ENCODE measurements at places on chromosomes 4 and X.

DNA sequence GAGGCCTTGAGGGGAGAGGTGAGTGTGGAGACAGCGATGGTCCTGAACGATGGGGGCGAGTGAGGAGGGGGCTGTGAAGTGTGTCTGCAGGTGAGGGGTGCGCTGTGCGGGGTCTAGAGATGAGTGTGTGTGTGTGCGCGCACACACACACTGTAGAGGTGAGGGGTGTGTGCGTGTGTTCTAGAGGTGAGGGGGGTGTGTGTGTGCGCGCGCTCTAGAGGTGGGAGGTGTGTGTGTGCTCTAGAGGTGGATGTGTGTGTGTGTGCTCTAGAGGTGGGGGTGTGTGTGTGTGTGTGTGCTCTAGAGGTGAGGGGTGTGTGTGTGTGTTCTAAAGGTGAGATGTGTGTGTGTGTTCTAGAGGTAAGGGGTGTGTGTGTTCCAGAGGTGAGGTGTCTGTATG lies 574 bp downstream of the BST1 start:
- no peak for DNase-seq

DNA sequence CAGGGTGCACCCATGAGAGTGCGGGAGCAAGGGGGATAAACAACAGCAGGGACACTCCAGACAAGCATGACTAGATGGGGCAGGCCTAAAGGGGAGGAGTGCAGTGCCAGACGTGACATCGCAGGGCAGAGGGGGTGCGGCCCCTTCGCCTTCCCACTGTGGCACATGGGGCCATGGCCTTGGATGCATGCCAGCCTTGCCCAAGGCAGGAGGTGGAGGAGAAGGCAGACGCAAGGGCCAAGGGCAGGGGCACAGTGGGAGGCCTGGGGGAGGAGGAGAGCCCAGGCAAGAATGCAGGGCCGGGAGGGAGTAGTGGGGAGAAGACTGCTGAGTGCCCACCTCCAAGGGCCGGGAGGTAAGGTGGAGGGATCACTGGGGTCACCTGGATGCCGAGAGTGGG lies 21.6 kb downstream of the PNMA6E start:
- DNase-seq: no peak

- no peak for DNase-seq
Measured at GRCh38 chr4:159366966-159367780, 264.3 kb downstream of the RAPGEF2 start.

- DNase-seq: no peak
Measured at GRCh38 chr4:47543331-47543730, 58.3 kb downstream of the ATP10D start.

- no peak for DNase-seq
Measured at GRCh38 chrX:12447448-12448064, 309.3 kb downstream of the FRMPD4 start.

DNA sequence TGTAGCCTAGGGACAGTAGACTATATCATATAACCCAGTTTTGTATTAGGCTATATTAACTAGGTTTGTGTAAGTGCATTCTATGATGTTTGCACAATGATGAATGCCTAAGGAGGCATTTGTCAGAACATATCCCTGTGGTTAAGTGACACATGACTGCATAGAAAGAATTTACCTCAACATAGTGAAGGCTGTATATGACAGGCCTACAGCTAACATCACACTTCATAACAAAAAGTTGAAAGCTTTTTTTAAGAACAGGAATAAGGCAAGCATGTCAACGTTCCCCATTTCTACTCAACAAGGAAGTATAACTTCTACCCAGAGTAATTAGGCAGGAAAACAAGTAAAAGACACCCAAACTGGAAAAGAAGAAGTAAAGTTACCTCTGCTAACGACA lies 165.9 kb upstream of the NDST4 start:
- DNase-seq: no peak
